ENCODE measurements at places on chromosomes 3 and 15.

- DNase-seq = no peak
Measured at GRCh38 chr15:45347989-45348388, 30.4 kb downstream of the GATM start.

DNA sequence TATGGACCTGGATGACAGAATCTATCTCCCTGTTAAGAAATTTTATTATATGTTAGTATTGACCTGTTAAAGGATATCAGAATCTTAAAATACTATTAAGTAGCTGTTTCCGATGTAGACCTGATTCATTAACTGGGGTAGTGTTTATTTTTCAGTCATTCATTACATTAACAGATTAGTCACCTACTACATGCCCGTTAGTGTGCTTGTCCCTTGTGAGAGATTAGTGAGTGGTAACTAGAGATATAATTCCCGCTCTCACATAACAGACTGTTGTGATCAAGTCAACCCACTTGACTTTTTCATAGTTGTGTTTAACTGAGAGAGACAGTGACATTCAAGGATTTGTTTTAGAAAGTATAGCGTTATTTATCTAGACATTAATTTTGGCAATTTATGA is 166.8 kb downstream of the TCF12 start:
- no peak for DNase-seq

- DNase-seq = no peak
Measured at GRCh38 chr3:170002231-170002630, 35.6 kb upstream of the GPR160 start.

DNA sequence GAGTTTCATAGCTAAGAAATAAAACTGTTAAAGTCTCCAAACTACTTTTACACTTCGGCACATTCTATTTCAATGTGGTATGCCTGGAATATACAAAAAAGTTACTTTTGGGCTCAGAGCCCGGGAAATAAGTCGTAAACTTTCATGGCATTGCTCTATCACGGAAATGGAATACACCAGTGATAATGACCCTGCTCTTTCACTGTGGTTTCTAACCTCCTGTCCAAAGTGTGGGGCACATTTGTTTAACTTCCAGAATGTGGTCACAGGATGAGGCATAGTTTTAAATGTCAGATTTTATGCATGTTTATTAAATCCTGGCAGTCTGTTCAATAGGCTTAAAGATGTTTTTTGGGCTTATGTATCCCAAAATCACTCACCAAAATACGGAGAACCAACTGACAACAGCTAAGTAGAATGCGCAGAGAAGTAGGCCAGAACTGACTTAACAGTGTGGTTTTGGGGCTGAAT is 5.1 kb downstream of the CXCR6 start:
- DNase-seq = no peak

- no peak for DNase-seq
Measured at GRCh38 chr3:113132571-113132996, 78.8 kb upstream of the BOC start.

GRCh38 chr3:182479419-182480336 is 313.6 kb upstream of the ATP11B start:
- DNase-seq = no peak

DNA sequence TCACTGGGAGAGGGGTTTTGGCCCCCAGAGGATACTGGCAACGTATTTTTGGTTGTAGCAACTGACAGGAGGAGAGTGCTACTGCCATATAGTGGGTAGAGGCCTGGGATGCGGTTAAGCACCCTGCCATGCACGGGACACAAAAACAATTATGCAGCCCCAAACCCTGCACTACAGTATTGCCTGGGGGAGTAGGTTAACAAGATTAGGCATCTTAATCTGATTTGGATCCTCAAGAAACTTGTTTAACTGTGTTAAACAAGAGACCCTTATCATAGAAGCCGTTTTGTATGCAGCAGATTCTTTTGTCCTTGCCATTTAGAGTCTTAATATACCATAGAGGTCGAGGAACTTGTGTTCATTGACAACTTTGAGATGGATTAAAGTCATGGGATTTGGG is 3.4 kb downstream of the PHLDB2 start:
- DNase-seq = no peak

GRCh38 chr15:19973718-19974117 is 567.9 kb downstream of the GOLGA6L6 start:
- no peak for DNase-seq

DNA sequence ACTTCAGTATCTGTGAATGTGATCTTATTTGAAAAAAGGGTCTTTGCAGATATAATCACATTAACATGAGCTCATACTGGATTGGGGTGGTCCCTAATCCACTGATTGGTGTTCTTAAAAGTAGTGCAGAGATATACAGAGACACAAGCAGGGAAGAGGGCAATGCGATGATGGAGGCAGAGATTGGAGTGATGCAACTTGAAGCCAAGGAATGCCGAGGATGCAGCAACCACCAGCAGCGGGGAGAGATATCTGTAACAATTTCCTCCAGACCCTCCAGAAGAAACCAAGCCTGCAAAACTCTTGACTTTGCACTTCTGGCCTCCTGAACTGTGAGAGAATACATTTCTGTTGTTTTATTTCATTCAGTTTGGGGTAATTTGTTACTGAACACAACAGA is 171.0 kb upstream of the MBNL1 start:
- DNase-seq = no peak

DNA sequence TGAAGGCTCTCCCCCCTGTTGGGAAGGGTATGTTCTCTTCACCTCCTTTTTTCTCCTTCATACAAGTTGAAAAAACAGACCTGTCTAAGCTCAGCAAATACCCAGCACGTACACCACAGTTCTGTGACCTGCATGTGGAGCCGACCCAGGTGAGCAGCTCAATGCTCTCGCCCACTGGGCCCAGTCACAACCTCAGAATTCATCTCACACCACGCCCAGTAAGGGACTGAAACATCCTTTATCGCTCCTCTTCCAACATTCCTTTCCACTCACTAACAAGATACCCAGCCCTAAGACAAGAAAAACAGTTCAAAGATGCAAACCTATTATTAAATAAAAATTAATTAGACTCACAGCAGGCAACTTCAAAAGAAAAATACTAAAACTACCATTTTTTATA is 68.9 kb downstream of the FOXP1 start:
- DNase-seq = no peak

DNA sequence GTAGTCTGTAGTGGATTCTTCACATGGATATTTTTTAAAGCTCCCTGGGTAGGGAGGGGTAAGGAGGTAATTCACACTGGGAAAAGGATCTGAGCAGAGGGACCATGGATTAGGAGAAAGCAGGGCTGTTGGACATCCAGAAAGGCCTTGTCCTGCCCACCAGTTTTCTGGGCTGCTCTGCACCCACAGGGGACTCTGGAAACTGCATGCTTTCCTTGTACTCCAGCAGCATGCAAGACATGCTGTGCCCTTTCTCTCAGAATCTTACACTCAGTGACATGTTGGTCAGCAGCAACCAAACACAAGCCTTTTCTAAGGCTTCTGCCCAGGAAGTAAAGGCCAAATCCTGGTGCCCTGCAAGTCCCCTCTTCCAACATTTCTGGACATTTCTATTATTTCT is 2.5 kb upstream of the FBN1 start:
- no peak for DNase-seq

- DNase-seq = no peak
Measured at GRCh38 chr3:99634881-99635280, 3.5 kb upstream of the COL8A1 start.

DNA sequence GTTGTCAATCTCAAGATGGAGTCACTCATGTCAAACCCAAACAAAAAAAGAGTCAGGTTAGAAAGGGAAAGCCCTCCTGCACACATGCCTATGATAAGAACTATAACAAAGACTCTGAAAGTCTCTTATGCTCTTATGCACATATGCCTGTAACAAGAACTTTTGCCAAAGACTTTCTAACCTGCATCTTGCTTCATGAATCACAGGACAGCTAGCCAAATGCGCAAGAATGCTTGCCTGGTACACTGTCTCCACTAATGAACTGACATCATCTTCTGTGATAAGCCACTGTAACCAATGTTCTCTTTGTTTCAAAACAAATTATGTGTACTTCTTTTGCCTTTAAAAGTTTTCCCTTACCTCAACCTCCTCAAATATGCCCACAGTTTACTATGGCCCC is 18.2 kb upstream of the EHHADH start:
- no peak for DNase-seq

GRCh38 chr15:60652870-60653269 is 173.9 kb upstream of the ICE2 start:
- no peak for DNase-seq

GRCh38 chr3:86792316-86792715 is 198.6 kb downstream of the VGLL3 start:
- no peak for DNase-seq

DNA sequence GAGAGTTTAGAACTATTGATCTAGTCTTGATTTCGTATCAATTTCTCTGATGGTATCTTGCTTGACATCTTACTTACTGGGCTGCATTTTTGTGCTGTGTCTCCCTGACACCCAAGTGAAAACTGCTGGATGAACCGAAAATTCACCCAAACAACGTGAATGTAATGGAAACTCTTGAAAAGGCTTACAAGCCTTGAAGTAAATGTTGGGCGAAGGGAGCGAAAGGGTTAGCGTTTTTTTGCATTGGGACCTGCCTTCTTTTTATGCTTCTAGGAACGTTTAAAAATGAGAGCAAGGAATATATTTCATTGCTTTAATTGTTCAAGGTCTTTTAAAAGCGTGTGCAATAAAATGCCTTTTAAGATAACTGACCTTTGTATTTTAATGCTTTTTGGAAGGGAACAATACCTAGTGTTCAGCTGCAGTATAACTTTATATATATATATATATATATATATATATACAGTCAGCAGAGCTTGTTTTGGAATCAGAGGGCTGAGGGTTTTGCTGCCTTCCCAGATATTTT is 94.1 kb downstream of the LPP start:
- DNase-seq = no peak

- no peak for DNase-seq
Measured at GRCh38 chr3:193552923-193553322, 1.8 kb downstream of the ATP13A4 start.

DNA sequence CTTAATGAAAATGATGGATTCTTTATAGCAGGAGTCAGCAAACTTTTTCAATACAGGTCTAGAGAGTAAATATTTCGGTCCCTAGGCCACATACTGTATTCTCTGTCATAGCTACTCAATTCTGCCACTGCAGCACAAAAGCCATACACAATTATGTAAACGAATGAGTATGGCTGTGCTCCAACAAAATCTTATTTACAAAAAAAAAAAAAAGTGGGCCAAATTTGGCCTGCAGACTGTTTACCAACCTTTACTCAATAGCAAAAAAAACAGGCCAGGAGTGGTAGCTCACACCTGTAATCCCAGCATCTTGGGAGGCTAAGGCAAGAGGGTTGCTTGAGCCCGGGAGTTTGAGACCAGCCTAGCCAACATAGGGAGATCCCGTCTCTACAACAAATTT is 41.1 kb downstream of the TTBK2 start:
- no peak for DNase-seq

GRCh38 chr15:78307976-78308375 is 8.6 kb upstream of the SKIC8 start:
- DNase-seq = no peak

- DNase-seq = no peak
Measured at GRCh38 chr3:72129501-72130094, 344.6 kb upstream of the PROK2 start.

DNA sequence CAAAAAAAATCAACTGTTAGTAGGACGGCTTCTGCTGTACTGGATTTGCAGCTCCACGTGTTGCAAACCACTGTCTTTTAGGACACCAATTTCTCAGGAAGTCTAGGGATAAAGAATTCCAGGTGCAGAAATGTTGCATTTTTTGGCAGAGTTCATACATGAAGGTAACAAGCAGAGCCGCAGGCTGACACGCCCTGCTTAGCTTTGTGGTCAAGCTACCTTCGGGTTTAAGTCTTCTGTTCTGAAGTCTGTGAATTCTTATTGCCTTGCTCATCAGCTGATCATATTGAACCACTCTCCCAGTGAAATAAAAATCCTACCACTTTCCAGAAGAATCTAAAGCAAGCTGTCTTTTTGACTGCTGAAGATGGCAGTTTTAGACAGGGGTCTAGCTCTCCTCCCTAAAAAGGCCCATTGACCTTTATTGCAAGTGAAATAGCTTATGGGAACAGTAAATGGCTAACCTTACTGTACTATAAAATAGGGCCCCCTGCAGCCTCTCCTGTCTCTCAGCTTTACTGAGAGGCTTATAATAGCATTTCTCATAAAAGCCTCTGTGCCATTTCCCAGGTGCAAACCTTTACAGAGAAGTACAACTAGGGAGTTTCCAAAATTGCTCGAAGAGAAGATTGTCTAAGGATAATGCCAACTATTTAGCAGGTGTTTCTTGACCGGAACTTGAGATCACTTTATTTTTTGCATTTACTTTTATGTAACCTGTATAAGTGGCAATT is 262.2 kb upstream of the IL12A start:
- no peak for DNase-seq

GRCh38 chr15:66850996-66851310 is 148.9 kb downstream of the SMAD6 start:
- no peak for DNase-seq

DNA sequence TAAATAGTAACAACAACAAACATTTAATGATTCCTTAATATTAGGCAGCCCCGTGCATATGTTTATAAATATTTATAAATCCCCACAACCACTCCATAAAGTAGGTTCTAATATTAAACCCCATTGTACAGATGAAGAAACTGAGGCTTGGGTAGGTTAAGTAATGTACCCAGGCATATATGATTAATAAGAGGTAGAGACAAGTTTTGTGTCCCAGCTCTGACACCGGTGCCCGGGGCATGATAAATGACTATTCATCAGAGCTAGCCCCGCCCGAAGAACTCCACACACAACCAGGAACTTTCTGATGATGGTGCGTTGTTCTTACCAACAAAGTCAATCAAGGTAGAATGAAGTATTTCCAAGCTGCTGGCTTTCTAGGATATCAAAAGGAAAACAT is 19.4 kb downstream of the CDCP1 start:
- DNase-seq = no peak

GRCh38 chr15:67998599-67999133 is 55.4 kb upstream of the PIAS1 start:
- DNase-seq = no peak

DNA sequence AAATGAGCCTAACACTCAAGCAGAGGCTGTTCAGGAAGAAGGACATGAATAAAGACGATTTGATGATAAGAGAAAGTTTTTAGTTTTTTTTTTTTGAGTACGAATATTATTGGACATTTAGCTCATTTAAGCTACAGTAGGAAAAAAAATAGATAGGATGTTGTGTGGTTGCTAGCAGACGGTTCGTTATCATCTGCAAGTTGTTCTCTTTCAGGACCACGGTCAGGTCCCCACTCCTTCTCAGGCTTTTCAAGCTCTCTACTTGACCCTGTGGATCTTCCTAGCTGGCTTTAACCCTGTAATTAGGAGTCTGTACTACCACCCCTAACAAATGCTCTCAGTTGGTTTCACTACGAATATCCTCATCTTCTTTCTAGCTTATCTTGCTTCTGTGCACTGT is 1.1 kb downstream of the KCNH8 start:
- no peak for DNase-seq

Data from gastrocnemius medialis (tissue), 4 donors.